ENCODE measurements at places on chromosomes 12 and 14.

- no peak for DNase-seq
These were observed 449.6 kb upstream of the DCN start for GRCh38 chr12:91632042-91632786.

DNA sequence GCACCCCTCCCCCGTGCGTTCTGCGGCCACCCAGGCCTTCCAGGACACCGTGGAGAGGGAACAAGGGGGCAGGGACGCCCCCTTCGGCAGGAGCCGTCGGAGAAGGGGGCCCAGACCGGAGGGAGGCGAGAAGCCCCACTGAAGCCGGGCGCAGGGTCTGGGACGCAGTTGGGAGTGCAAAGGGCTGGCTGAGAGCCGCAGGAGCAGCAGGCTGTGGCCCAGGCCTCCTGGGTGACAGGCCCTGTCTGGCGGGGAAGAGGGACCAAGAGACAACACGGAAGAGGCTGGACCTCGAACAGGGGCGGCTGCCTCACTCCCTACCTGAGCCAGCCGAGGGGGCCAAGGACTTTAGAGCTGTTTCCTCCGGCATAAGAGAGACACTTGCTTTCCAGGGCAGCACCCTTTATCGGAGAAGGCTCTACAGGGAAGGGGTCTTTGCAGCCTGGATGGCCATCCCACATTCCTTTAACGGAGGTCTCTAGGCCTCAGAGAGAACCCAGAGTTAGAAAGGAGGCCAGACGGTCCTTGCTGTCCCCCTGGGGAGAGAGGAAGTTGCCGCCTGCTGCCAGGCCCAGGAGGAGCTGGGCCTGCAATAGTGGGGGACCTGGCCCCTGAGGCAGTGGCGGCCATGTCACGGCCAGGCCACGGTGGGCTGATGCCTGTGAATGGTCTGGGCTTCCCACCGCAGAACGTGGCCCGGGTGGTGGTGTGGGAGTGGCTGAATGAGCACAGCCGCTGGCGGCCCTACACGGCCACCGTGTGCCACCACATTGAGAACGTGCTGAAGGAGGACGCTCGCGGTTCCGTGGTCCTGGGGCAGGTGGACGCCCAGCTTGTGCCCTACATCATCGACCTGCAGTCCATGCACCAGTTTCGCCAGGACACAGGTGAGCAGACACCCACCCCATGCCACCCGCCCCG lies 1.3 kb downstream of the DTX1 start:
- DNase-seq = no peak

DNA sequence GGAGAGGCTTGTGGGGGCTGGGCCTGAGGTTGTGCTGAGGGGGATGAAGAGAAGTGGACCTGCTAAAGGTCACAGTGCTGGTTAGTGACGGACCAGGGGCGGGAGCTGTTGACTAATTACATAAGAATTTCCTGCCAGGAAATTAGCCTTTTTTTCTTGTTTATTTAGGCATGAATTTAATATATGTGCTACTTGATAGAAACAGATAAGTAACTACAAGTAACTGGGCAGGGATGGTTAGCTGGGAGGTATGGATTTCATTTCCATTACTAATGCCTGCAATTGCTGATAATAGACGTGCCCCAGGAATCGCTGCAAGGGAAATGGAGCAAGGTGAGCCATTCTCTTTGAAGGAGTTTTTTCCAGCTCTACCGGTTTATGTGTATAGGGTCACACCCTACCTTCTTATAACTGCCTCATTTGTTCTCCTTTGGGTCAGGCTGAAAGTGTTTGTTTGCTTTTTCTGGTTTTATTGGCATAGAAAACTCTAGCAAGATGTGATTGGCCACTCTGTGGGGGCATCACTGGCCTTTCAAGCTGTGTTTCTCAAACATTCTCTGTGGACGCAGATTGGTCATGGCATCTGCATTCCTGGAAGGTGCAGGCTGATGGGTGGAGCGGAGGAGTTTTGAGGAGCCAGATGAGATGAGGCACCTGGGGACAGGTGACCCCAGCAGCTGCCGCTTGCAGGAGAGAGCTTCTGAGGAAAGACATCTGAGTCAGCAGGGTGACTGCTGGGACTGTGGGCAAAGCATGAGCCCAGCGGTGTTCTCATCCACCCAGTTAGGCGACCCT lies 19.0 kb upstream of the GPRC5A start:
- no peak for DNase-seq

GRCh38 chr12:123078120-123078465 lies 72.8 kb downstream of the PITPNM2 start:
- DNase-seq = no peak

- no peak for DNase-seq
These were observed 33.1 kb downstream of the CMKLR1 start for GRCh38 chr12:108305991-108306501.

Data from activated CD4-positive, alpha-beta T cell treated with anti-CD3 and anti-CD28 coated beads for 48 hours (primary cell).